Stimulated activated CD8-positive, alpha-beta memory T cell treated with anti-CD3 and anti-CD28 coated beads, Interleukin-12 subunit alpha, Interleukin-12 subunit beta, amount 100 ng/mL, for 4 hours (primary cell): ENCODE measurements at places on chromosomes 5 and 9.

DNA sequence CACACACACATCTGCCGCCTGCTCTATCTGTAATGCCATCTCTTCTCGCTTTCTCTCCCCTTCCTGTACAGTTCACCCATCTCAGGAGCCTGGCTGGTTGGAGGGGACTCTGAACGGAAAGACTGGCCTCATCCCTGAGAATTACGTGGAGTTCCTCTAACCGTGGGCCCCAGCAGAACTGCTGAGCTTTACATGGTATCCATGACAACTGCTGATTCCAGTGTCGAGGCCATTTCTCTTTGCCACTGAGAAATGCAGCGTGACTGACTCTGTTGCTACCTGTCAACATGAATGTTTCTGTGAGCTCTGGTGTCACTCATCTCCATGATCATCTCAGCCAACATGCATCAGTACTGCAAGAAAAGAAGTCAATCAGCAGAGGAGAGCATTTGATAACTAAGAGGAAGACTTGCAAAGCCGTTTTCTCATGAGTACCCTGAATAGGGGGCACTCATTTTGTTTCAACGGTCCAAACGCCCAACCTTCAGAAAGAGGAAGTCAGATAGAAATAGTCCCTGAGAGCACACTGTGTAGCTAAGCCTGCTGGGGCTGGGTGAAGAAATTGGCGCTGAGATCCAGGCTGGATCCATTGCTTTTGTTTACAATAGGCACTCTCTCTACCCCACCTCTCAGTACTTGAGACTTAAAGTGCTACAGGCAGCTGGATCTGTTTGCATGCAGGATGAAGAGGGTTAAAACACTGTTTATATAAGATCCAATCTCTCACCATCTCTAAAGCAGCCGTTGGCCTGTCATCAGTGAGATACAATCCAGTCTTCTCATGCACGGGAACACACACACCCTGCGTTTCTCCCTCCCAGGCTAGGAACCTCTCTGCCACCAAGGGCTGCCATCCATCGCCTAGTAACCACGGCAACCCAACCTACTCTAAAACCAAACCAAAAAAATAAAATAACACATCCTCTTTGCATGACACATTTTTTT, 180.9 kb downstream of the NR3C1 start:
- DNase-seq = peak; percentile 13

GRCh38 chr5:97644206-97644605, 461.2 kb upstream of the RIOK2 start:
- DNase-seq = no peak

DNA sequence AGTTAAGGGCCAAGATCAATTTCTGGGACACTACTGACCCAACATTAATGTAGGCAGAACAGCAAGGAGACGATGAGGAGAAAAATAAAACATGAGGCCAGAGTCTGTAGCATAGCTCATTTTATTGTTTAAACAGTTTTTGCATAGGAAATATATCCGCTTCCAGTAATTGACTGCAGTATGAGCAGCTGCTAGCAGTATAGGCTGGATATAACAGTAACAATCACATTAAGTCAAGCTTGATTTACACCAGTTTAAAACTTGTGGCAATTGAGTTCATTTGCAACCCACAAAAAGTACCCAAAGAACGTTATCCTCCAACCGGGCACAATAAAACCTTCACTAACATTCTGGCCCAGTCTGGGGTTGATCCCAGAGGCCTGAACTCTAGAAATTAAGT, 232.2 kb downstream of the NFIB start:
- no peak for DNase-seq

DNA sequence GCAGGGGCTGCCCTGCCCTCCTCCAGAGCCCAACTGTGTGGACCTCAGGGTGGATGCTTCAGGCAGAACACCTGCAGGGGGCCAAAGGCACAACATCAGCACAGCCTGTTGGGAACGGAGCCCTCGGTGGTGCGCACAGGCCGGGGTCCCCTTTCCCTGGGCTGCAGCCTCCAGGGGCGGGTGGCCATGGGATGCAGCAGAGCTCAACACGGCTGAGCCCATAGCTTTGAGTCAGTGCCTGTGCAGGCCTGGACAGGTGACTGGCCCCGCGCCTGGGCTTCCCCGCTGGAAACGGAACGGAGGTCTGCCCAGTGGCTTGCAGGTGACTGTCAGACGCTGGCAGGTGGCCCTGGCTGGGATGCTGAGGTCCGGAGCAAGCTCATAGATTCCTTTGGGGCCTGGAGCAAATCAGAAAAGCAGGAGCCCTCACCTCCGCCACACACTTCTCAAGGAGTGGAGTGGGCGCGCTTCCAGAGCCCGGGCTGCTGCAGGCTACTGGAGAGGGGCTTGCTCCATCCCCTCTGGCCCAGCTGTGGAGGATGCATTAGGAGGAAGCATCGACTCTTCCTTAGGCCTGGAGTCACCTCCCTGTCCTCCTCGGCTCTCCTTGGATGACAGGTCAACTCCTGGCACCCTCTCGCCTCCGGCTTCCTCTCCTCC, 69.8 kb upstream of the RNU6ATAC start:
- no peak for DNase-seq

DNA sequence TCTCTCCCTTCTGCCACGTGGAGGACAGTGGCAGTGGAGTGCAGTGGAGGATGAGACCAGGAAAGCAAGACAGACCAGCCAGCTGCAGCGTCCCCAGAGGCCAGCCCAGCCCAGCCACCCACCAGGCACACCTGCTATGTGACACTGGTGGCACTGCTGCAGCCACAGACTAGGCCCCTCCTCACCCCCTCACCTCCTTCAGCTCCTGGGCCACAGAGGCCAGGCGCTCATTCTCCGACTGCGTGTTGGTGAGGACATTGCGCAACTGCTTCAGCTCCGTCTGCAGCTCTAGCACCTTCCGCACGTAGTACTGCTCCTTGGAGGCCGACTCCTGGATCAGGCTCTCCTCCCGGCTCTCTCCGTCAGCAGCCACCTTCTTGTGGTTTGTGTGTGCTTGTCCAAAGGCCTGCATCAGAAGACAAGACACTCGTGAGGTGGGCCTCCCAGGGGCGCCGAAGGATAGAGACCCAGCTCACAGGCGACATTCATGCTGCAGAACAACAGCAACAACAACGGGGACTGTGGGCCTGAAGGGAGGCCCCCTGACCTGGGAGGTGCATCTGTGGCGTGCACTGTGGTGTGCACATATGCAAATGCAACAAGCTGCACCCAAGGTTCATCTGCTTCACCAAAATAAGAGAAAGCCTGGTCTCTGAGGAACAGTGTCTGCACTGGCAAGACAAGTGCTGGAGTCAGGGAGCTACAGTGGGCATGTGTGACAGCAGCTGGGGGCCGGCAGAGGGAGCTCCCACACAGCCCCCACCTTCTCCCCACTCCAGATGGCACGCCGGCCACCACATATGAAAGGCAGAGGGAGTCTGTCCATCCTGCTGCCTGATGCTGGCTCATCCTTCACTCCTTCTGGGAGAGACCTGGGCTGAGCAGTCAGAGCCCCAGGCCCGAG, 35.5 kb downstream of the BICD2 start:
- no peak for DNase-seq

DNA sequence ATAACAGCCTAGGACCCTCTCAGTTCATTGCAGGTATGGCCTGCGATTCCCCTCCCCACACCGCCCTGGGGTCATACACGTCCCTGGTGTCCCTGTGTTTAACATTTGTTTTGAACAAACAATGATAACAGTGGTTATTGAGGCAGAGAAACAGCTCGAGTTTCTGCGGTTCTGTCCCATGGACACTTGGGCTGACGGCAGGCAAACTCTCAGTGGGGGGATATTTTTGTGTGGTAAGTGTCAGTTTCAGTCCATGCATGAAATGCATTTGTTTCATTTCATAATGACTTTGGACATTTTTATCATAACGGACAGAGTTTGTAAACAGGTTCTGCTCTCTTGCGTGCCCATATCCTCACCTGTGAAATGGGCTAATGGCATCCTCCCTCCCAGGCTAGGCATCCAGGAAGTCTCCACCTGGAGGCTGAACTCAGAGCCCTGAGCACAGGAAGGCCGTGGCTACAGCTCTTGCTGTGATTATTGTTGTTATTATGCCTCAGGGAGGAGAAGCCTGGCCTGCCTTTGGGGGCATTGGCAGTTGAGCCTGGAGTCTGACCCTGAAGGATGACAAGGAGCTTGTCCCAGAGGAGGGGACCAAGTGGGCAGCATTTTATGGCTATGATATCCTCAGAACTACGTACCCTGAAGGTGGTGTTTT, 190.9 kb downstream of the GADD45G start:
- DNase-seq = no peak

- DNase-seq = no peak
Measured at GRCh38 chr9:137316012-137316981, 14.2 kb upstream of the NRARP start.

DNA sequence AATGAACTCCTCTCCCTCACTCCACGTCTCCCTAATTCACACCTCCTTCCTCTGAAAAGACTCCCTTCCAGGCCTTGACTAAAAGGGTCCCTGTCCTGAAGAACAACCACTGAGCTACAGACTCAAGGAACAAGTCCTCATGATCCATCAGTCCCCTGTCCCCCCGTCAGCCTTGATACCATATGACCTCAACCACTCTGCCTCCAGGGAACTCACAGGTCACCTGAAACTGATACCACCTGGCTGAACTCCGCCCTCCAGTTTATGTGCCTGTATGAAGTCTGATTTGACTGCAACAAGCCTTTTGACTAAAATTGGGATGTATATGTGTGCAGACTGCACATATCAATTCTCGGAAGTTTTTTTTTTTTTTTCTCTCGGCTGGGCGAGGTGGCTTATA, 88.7 kb downstream of the UGCG start:
- no peak for DNase-seq

DNA sequence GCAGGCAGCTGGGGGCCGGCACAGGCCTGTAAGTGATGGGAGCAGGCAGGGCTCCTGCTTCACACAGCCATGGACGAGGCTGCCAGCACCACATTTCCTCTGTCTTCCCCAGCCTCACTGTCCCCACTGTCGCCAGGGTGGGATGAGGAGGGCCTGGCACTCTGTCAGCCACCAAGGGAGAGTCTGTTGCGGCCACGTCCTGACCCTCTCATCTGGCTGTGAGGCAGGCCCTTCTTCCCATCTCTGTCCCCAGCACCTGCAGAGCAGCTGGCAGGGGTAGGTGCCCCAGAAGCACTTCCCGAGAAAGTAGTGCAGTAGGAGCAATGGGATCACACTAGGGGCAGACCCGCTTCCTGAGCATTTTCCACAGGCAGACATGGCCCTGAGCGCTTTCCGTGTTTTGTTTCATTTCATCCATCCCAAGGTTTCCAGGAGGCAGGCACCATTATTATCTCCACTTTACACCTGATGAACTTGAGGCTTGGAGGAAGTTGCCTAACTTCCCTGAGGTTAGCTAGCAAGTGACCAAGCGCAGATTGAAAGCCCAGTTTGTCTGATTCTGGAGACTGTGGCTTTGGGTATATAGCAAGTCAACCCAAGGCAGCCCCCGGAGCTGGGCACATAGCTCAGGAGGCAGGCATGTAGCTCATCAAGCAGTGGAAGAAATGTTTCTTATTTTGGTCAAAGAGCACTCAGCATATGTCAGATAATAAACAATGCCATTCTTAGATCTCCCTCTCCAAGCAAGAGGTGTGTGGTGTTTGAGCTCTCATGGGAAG, 202.4 kb downstream of the DAB2IP start:
- DNase-seq = no peak

DNA sequence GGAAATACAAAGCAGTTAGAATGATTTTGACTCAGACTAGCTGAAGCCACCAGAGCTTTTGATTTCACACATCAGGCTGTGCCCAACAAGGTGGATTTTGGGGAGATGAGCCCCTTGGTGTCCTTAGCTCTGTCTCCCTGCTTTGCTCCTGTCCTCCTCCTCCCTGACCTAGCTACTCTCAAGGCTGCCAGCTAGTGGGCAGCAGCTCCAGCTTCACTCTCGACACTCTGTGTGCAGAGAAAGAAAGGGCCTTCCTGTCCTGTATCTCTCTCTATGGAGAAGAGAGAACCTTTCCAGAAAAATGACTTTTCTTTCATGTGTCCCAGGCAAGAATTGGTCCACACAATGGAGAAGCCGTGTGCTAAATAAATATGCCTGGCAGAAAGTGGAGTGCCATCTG, 446.2 kb downstream of the SEMA5A start:
- DNase-seq = no peak

GRCh38 chr5:14286574-14287421, 143.7 kb downstream of the TRIO start:
- DNase-seq = no peak

GRCh38 chr9:127910613-127911205, 6.1 kb downstream of the ST6GALNAC4 start:
- no peak for DNase-seq

DNA sequence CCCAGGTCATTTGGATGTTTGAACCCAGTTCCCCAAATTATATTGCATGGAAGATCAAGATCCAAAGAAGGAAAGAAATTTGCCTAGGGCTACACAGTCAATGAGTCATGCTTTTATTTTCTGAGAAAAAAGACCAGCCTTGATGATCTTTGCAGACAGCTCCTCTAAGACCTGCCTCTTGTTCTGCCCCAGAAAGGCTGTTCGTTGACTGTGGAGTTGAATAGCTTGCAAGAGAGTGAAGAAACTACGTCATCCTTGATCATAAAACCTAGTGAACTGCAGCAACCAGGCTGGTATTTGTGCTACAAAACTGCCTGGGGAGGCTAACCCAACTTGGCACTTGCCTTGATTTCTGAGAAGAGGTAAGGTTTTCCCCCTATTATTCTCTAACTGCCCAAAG, 263.9 kb downstream of the PAPPA start:
- no peak for DNase-seq

DNA sequence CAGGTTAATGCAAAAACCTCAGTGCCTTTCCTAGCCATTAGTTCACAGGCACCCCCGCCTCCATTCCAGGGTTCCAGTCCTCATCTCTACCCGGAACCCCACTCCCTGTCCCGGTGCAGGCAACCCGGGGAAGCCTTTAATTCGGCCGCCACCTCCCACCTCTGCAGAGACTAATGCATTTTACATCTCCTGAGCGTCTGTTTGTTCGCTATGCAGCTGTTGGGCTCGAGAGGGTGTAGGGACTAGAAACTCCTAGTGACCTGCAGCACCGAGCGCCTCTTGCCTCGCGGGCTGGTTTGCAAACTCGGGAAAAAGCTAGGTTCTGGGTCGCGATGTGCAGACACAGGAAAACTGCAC, 3.6 kb downstream of the GDNF start:
- DNase-seq = no peak
